ENCODE measurements at places on chromosomes 16 and 17. TPM values are rescaled to one million over a fixed set of nuclear protein-coding genes. Genes with fewer than 3 reads are reported as not detected.

The ABCA9 gene
- 0.62 TPM for total RNA-seq

The CHST4 gene
- total RNA-seq, result not detected

The MARVELD3 gene
- not detected for total RNA-seq

The ITGA2B gene
- 0.34 TPM for total RNA-seq

The ADAM11 gene
- 1.00 TPM for total RNA-seq

The DLX4 gene
- total RNA-seq, result not detected

The SMIM36 gene
- not detected for total RNA-seq

The TEKT5 gene
- total RNA-seq, result 1.1 TPM

The CRISPLD2 gene
- total RNA-seq, result 3.1 TPM

The KRTAP17-1 gene
- not detected for total RNA-seq

The HAS3 gene
- 0.67 TPM for total RNA-seq

The SPATA22 gene
- 0.69 TPM for total RNA-seq

The CCP110 gene
- 12.7 TPM for total RNA-seq

The OR4D1 gene
- total RNA-seq, result not detected

The CRHR1 gene
- not detected for total RNA-seq

The CHST5 gene
- total RNA-seq, result 0.31 TPM

The ZSCAN10 gene
- total RNA-seq, result not detected

The KRT23 gene
- total RNA-seq, result not detected

The C16orf95 gene
- total RNA-seq, result 9.7 TPM

The KRTAP4-11 gene
- not detected for total RNA-seq

The KLHL11 gene
- 26.6 TPM for total RNA-seq

The PRKCB gene
- total RNA-seq, result 2.2 TPM

The TRPV2 gene
- total RNA-seq, result 163 TPM

The MYL11 gene
- total RNA-seq, result not detected

The SLC16A11 gene
- not detected for total RNA-seq

The FOXJ1 gene
- not detected for total RNA-seq

The SLFN11 gene
- total RNA-seq, result 11.9 TPM

The MAP2K6 gene
- 5.0 TPM for total RNA-seq

The GSDMA gene
- total RNA-seq, result not detected

The TBC1D3I gene
- total RNA-seq, result 0.15 TPM

The SBK1 gene
- total RNA-seq, result under 0.01 TPM

The PROCA1 gene
- total RNA-seq, result 1.3 TPM

The KRTAP2-2 gene
- total RNA-seq, result not detected

The CCL3 gene
- total RNA-seq, result not detected

The SDK2 gene
- total RNA-seq, result 0.73 TPM

The TRIM72 gene
- total RNA-seq, result not detected

The UBALD1 gene
- 15.9 TPM for total RNA-seq

The CACNG3 gene
- total RNA-seq, result not detected

The AKTIP gene
- 13.1 TPM for total RNA-seq

The PRSS8 gene
- not detected for total RNA-seq

The FCSK gene
- 21.8 TPM for total RNA-seq

The CLEC19A gene
- not detected for total RNA-seq

The ELOB gene
- total RNA-seq, result 224 TPM

The SMIM5 gene
- 0.33 TPM for total RNA-seq

The KRTAP9-9 gene
- not detected for total RNA-seq

The ATP1B2 gene
- total RNA-seq, result not detected

The KRTAP3-1 gene
- total RNA-seq, result not detected

The SLC5A10 gene
- 5.5 TPM for total RNA-seq

The GH1 gene
- not detected for total RNA-seq

Data from melanocyte of skin (primary cell).